ENCODE measurements at places on chromosomes 11 and 22.

GRCh38 chr11:61529537-61530225 lies 21.1 kb downstream of the LRRC10B start:
- DNase-seq, result no peak

GRCh38 chr22:33640900-33641299 lies 279.4 kb downstream of the LARGE1 start:
- DNase-seq, result no peak

DNA sequence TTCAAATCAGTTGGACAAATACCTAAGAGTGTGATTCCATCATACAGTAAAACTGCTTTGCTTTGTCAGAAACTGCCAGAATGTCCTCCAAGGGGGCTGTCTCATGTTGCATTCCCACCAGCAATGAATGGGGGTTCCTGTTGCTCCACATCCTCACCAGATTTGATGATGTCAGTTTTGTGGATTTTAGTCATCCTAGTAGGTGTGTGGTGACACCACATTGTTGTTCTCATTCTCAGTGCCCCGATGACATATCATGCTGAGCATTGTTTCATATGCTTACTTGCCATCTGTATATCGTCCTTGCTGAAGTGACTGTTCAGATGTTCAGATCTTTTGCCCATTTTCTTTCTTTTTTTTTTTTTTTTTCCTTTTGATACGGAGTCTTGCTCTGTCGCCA lies 37.0 kb downstream of the CDPF1 start:
- no peak for DNase-seq

DNA sequence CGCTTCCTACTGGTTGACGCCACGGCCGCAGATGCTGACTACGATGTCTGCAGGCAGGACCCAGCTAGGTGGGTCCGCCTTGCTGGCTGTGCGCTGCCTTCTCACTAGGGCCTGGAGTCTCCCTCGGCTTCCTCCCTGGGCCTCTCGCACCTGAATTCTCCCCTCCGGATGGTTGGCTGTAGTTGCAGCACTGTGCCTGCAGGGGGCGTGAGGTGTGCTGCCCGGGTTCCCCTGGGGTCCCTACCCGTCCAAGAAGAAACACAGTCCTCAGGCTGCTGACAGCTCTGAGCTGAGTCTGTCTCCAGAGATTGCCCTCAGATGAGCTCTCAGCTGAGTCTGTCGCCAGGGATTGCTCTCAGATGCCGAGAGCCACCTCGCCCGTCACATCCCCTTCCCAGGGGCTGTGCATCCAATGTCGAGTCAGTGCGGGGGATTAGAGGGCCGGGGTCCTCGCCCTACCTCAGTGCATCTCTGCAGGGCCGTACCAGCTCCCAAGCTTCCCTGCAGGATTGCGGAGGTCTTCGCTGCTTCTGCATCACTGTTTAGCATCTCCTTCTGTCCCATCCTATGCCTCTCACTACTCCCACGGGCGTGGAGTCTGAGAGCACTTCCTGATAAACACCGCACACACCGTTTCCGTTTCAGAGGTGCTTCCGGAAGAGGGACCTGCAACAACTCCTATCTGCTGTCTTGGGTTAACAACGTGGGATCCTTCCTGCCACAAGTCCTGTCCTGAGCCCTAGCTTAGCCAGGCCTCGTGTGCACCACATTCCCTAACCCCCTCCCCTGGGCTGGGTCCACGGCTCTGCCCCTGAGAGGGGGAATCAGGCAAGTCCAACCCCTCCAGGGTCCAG lies 196.9 kb downstream of the CSNK2A3 start:
- peak; percentile 48 for DNase-seq

DNA sequence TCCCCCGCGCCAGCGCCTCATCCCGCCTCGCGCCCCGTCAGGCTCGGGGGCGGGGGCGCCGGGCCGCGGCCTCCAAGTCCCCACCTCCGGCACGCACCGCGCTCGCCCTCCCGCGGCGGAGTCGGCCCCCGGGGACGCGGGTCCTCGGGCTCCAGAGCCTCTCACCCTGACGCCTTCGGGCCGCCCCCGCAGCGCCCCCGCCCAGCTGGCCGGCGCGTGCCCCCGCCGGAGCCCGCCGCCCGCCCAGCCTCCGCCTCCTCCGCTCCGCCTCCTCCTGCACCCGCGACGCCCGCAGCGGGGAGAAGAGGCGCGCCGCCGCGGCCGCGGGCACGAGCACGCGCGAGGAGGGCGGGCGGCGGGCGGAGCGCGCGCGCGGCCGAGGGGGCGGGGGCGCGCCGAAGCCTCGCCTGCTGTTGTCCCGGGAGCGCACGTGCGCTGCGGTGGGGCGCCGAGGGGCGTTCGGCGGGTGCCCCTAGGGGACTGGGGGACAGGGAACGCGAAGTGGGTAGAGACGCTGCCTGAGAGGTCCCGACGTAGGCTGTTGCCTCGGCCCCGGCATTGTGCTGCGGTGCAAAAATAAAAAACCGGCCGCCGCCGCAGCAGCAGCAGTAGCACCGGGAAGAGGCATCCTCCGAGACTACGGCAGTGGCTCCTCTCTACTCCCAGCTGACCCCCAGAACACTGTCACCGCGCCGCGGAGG lies 87.4 kb upstream of the ARHGAP32 start:
- peak; percentile 88 for DNase-seq

DNA sequence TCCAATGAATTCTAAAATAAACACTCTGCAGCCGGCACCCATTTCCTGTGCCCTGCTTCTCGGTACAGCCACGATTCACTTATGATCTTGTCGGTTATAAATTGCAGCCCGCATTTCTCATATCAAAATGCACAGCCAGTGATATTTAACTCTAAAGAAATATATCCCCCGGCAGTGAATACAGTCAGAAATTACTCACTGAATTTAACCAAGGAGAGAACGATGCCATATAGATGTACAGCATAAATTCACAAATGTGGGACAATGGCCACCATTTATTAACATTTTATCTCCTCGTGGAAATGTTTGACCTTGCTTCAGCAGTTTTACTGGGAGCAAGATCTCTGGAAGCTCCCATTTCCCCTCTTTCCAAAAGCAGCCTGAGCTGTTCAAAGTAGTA lies 1517.8 kb downstream of the BRD1 start:
- no peak for DNase-seq

GRCh38 chr22:44707752-44708151 lies 5.7 kb downstream of the PRR5 start:
- DNase-seq, result no peak

DNA sequence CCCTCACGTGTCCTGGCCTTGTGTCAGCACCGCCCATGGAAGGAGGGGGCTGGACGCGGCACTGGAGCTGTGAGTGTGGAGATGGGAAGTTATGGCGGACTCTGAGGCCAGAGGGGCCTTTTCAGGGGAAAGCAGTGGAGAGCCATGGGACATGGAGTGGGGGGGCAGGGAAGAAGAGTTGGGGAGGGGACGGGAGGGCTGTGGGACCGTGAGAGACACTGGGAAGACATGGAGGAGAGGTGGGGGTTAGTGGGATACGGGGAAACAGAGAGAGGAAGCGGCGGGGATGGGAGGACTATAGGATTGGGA lies 58.2 kb downstream of the FBXO7 start:
- no peak for DNase-seq

GRCh38 chr11:62774407-62774806 lies 3.2 kb downstream of the TAF6L start:
- no peak for DNase-seq

- no peak for DNase-seq
These were observed 6.3 kb upstream of the PITPNB start for GRCh38 chr22:27925331-27925730.

DNA sequence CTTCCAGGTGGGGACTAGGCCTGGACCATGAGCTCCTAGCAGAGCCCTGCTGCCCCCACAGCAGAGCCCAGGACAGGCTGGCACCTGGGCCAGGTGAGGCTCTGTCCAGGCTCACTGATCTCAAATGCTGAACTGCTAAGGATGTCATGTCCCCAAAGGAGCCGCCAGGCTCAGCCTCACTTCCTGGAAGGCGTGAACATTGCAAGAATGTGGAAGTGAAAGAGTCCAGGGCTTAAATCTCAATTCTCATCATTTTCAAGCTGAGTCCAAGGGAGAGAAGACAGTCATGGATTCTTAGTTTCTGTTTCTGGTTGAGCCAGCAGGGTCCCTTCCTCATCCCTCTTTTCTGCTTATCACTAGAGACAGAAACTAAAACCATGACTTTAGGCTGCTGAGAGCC lies 5.0 kb downstream of the ASCL2 start:
- DNase-seq, result no peak

GRCh38 chr11:36354221-36355003 lies 58.3 kb downstream of the PRR5L start:
- no peak for DNase-seq

DNA sequence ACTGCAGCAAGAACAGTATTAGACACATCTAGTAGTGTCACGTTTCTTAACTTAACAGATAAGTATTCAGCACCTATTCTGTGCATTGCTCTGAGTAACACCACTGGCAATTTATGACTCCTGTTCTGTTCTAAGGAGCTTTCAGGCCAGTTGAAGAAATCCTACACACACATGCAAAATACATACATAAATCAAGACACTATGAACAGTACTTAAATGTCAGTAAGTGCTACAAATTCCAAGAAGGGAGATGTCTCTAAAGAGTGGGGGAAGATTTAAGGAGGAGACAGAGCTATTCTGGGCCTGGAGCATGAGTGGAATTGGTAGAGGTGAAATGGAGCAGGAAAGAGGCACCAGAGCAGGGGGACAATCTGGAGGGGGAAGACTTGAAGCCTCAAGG lies 46.2 kb upstream of the CLMP start:
- no peak for DNase-seq

DNA sequence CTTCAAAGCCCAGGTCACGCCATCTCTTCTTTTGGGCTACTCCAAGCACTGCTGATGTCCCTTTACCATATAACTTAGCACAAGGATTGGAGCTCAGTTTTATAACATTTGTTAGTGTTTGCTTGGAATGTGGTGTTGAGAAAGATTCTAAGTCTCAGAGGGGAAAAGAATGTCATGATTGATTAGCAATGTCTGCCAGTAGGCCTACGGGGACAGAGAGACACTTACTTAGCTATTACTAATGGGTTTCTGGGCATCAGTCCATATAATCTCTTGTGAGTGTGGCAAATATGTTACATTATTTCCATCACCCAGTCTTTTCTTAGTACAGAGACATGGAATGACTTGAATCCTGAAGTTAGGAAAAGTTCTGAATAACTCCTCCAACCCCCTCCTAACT lies 75.4 kb upstream of the FSHB start:
- no peak for DNase-seq

DNA sequence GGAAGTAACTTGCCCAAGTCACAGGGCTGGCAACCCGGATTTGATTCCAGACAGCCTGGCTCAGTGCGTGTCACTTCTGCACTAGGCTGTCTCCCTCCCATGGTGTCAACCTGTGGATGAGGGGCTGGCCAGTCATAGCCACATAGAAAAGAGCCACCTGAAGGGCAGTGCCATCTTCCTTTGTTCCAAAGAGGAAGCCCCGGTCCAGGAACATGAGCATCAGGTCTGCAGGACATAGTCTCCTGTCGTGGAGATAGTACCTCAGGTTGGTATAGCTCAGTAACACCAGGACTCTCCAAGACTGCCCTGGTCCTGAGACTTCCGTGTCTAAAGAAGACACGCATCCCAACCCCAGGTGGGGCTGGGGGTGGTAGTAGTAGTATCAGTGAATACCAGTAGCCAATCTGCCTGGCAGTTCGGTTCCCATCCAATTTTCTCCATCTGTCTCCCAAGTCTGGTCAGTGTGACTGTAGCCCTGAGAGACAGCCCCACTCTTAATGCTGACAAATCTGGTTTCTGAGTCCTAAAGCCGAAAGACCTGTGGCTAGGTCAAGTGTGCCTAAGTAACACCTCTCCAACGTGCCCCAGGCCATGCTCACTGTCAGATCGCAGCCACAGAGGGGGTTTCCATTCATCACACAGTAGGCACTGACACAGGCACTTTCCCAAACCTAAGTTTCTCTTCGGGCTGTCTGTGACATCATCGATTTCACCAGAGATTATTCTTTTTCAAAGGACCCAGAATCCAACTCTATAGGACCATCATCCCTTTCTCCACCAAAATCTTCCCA lies 33.1 kb downstream of the C11orf58 start:
- DNase-seq, result no peak

- DNase-seq, result no peak
These were observed 1500.4 kb downstream of the TBC1D22A start for GRCh38 chr22:48262596-48263430.

- DNase-seq, result no peak
These were observed 286.2 kb upstream of the NARS2 start for GRCh38 chr11:78860720-78861422.

All from hematopoietic multipotent progenitor cell (in vitro differentiated cells).